GM04503 (cell line): ENCODE measurements at places on chromosomes 1 and 21.
A peak's percentile ranks its signal among the peaks of the same experiment; 100 is the strongest.

DNA sequence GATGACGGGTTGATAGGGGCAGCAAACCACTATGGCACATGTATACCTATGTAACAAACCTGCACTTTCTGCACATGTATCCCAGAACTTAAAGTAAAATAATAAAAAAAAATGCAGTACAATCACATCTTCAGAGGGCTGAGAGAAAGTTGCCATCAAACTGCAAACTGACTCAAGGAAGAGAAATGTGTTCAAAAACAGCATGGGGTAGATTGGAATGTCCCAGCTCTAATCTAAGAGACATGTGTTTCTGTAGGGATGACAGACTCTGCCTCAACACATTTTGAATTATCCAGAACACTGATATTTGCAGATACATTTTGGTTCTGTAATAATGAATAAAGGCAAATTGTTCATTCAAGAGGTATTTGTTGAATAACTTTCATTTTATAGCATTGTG is 171.2 kb upstream of the RUNX1 start:
- no peak for DNase-seq

GRCh38 chr1:39642796-39643195 is 3.4 kb upstream of the HEYL start:
- DNase-seq = peak; percentile 27

GRCh38 chr1:69707103-69707502 is 139.4 kb downstream of the LRRC7 start:
- no peak for DNase-seq

DNA sequence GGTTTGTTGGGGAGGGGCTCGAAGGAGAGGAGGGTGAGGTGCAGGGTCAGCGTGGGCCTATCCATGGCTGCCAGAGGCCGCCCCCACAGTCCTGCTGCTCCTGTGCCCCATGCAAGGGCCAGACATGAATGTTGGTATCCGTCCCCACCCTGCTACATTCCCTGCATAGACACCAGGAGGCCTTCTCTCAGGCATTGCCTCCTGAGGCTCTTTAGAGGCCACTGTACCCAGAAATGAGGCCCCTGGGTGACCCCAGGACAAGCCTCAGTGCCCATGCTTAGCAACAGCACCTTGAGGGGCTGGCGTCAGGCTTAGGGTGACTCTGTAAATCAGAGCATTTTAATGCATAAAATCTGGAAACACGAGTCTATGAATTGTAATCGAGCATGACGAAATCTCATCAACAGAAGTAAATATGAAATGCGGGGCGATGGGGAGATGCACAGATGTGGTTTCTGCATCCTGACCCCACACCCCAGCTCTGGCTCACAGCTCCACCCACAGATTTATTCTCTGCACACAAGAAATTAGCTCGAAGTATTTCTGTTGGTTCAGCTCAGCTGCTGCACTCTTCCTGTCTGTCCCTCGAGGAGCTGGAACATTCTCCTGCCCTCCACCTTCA is 124.0 kb upstream of the CSF3R start:
- no peak for DNase-seq

- no peak for DNase-seq
Measured at GRCh38 chr1:228958121-228958520, 222.8 kb downstream of the RHOU start.

DNA sequence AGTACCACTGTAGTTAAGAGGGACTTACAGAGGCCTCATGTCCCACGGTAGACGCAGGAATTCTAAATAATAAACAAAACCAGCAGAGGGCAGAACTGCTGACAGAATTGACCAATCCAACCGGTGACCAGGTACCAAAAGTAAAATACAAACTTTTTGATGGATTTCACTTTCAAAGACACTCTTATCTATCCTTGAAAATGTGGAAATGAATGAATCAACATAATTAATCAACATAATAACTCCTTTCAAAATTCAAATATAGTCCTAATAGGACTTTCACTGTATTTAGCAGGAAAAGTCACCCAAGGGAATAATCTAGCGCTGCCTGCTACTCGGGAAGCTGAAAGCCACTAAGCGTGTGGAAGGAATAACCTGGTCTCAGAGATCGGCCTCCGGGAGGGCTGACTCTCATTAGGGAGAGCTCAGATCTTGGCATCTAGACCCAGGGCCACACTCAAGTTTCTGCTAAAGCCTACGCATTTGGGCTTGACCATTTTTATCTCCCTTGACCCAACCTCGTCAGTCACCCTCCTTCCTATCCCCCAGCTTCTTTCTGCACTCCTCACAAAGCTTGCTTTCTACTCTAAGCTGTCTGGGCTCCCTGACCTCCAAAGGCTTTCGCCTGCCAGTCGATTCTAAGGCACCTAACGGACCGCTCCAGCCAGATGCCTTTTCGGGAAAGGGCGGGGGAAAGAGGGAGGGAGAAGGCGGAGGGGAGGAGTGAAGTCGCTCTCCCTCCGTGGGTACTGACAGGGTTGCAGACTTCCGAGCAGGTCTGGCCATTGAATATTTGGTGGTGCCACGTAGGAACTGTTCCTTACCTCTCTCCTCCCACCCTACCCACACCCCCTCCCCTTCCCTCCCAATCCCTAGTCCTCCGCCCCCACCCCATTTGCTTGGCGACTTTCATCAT is 1.6 kb downstream of the COL11A1 start:
- no peak for DNase-seq

DNA sequence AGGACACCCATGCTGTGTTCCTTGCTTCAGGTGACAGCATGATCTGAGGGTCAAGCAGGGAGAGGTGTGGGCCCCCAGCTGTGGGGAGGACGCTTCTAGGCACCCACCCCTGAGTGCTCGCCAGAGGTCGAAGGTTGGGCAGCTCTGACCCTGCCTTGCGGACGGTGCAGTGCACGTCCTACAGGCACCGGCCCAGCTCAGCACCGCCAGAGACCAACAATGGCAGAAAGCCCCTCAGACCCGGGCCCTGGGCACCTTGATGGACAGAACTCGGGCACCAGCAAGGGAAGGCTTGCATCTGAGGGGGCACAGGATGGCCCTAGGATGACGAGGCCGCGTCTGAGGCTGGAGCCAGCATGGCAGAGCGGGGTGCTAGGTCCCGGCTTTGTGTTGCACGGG is 24.7 kb downstream of the NADK start:
- no peak for DNase-seq

DNA sequence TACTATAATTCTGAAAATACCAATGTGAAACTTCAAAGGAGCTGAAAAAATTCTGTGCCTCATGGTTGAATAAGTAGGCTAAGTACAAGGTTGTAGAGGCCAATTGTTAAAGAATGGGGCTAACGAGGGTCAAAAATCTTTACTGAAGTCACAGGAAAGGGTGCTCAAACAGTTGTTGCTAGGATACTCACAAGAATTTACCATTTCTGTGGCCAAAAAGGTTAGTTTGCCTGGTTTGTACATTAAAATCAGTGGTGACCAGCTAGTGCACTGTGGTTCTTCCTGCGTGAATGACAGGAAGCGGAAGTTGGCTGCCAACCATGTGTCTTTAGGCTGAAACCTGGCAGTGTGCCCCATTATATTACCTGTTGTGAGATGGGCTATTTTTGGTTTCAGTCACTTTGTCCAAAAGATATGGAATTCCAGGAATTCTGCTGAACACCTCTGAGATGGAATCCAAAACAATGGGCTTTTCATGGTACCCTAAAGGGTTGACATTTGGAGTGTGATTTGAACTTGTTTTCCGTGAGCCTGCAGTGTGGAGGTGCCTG is 13.5 kb downstream of the MAP3K21 start:
- no peak for DNase-seq

- DNase-seq = no peak
Measured at GRCh38 chr21:39461419-39461818, 9.6 kb downstream of the SH3BGR start.

GRCh38 chr1:234957330-234958065 is 171.1 kb downstream of the TOMM20 start:
- no peak for DNase-seq

DNA sequence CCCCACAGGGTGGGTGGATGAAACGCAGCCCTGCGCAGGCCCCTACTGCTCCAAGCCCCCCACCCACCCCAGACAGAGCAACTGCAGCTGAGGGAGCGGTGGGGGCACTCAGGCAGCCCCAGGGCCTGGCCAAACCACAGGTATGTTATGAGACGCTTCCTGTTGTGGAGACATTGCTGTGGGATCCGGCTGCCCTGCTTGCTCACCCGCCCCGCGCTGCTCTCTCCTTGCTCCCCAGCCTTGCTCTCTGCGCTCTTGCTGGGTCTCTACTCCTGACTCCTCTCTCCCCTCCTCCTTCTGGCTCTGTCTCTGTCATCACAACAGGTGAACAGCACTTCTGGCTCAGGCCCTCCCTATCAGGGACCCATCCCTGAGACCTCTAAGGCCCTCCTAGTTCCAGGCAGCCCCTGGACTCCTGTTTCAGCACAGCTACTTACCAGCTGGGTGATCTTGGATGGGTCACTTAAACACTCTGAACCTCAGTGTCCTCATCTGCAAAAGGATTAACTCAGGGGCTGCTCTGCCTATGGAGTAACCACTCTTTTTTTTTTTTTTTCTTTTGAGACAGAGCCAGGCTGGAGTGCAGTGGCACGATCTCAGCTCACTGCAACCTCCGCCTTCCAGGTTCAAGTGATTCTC is 15.9 kb downstream of the COL8A2 start:
- DNase-seq = no peak

- peak; percentile 1 for DNase-seq
Measured at GRCh38 chr1:112298558-112298957, 97.5 kb upstream of the CTTNBP2NL start.

GRCh38 chr1:153545067-153546055 is at the start of gene S100A4:
S100A4 (minus strand) TSS chr1:153545806; CDS start chr1:153544794, 1,012 bp downstream.
- peak; percentile 81 for DNase-seq

DNA sequence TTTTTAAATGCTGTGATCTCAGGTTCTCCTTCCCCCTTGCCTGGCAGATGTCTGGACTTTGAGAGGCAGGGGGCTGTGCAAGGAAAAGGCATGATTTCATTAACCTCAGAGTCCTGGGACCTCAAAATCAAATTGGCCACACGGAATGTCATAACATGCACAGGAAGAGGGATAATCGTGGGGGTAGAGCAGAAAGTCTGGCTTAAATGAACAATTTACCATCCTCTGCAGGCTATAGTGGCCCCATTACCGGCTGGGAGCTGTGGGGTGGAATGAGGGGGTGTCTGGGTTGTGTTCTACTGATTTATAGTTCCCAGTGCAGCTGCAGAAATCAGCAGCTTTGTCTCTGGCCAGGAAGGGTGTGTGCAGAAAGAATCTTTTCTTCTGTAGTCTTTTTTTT is 10.8 kb downstream of the OPRD1 start:
- no peak for DNase-seq

- no peak for DNase-seq
Measured at GRCh38 chr1:34988581-34988980, 3.4 kb upstream of the TMEM35B start.

DNA sequence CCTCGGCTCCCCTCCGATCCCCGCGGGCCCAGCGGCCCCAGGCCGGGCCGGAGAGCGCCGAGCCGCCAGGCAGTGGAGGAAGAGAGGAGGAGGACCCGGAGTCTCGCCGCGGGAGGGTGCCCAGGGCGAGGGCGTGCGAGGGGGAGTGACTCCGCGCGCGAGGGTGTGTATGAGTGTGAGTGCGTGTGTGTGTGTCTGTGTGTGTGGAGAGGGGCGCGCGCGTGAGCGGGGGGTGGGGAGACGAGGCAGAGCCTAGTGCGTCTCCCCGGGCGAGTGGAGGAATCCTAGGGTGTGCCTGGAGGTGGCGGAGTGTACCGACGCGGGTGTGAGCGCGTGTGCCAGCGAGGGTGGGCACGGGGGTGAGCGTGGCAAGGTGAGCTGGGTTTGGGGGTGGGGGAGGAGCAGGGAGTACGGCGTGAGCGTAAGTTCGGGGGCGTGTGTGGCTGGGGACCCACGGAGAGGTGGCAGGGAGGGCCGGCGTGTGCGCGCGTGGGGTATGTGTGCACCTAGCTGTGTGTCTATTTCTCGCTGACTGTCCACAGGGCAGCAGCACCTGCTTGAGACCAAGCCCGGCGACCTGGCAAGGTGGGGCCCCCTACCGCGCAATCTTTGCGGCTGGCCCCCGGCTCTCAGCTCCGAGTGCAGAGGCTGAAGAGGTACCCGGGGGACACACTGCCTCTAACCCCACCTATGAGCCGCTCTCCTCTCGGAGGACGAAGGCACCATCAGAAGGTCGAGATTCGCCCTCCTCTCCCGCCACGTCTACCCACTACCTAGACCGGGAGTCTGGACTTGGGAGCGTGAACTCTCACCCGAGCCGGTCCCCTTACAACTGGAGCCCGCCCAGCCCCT is 784 bp upstream of the KCND3 start:
- no peak for DNase-seq

GRCh38 chr1:225573216-225573615 is 79.7 kb downstream of the ENAH start:
- DNase-seq = no peak

DNA sequence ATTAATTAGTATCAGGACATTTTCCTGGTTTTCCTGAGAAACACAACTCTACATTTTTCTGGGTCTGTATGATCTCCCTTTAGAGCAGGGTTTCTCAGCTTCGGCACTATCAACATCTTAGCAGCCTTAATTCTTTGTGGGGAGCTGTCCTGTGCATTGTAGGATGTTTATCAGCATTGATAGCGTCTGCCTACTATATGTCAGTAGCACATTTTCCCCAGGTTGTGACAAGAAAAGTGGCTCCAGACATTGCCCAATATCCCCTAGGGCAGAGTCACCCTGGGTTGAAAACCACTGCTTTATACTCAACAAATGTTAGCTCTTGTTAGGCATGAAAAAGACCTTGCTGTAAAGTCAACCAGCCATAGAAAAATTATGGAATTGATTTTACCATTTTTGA is 195.1 kb upstream of the FMN2 start:
- DNase-seq = no peak

DNA sequence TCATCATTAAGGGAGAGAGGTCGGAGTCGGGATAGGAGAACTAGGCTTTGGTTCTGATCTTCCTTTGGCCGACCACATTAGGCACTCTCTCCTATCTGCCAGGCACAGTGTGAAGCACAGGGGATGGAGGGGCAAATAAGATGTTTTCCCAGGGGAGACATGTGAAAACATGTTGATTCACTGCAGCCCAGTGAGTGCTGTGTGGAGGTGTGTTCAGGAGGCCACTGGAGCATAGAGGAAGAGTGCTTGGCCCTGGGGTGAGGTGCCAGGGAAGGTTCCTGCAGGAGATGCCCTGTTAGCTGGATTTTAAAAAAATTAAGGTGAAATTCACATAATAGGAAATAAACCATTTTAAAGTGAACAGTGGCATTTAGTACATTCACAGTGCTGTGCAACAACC is 3.7 kb downstream of the VANGL2 start:
- no peak for DNase-seq

- no peak for DNase-seq
Measured at GRCh38 chr1:115492019-115492595, 149.7 kb upstream of the VANGL1 start.

GRCh38 chr1:44407430-44408211 is 2.6 kb downstream of the RNF220 start:
- no peak for DNase-seq

DNA sequence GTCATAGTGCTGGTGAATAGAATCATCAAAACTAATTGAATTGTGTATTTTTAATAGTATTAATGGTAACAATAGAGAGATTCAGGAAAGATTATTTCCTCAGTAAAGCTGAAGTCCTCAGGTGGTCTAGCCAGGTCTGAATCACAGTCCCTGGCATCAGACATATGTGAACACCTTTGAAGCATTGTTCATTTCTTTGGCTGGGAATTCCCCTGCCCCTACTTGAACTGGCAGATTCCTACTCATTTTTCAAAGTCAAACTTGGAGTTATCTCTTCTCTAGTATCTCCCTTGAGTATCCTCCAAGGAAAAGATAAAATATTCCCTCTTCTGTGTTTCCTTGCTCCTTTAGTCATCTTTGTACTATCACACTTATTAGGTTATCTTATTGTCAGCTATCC is 759.8 kb downstream of the ADGRL2 start:
- DNase-seq = no peak
